CD4-positive, alpha-beta T cell treated with Interleukin-6 at 100 ng/mL for 8 hours (primary cell): ENCODE measurements at places on chromosomes 6 and 20.
A peak's percentile ranks its signal among the peaks of the same experiment; 100 is the strongest.

DNA sequence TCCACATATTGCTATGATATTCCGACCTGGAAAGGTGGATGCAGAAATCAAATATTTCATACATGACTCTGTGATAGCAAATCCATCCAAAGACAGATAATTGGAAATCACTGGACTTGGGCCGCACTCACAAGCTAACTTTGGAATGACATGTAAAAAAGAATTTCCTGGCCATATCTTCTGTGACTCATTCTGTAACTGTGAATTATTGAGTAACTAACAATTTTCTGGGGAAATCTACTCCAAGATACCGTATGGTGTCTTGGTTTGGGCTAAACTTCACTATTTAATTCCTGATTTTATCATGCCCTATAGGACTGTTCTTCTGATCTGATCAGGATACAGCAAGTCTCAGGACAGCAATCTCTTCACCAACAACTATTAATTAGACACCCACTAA is 92.7 kb upstream of the LY86 start:
- DNase-seq = no peak

DNA sequence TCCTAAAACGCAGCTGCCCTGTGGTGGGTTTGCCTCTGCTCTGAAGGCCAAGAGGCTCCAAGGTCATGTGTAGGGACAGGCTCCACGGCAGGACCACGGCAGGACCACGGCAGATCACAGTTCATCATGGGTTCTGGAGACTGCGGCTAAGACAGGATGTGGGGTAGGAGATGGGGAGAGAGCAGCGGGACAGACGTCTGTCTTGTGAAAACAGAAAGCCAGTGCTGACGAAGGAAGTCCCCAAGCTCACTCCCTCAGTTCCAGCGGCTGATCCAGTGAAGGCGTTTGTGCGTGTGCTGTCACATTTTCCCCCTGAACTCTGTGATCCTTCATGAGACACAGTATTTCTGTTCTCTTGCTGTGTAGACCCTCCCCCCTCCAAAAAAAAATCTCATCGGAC is 67.9 kb upstream of the PTGIS start:
- DNase-seq = no peak

GRCh38 chr6:122651604-122652003 is 41.4 kb downstream of the PKIB start:
- DNase-seq = no peak

GRCh38 chr6:154528310-154528915 is 17.9 kb upstream of the CNKSR3 start:
- no peak for DNase-seq

- no peak for DNase-seq
Measured at GRCh38 chr6:36142971-36143838, 12.9 kb downstream of the MAPK13 start.

GRCh38 chr6:166584853-166585429 is 1.5 kb downstream of the RAMACL start:
- DNase-seq = no peak

GRCh38 chr6:45651301-45651700 is 273.6 kb upstream of the SUPT3H start:
- no peak for DNase-seq

- DNase-seq = peak; percentile 55
Measured at GRCh38 chr6:104525677-104526322, 333.9 kb downstream of the HACE1 start.

- DNase-seq = no peak
Measured at GRCh38 chr6:153043719-153044118, 41.2 kb upstream of the MTRF1L start.

- DNase-seq = no peak
Measured at GRCh38 chr6:112591329-112591728, 244.2 kb downstream of the RFPL4B start.

- no peak for DNase-seq
Measured at GRCh38 chr6:132490024-132490423, 22.9 kb downstream of the STX7 start.

GRCh38 chr6:157665180-157665579 is 157.9 kb upstream of the SNX9 start:
- DNase-seq = no peak

GRCh38 chr6:131744432-131745287 is 33.8 kb upstream of the CTAGE9 start:
- no peak for DNase-seq

- DNase-seq = peak; percentile 61
Measured at GRCh38 chr6:28586962-28587745, 61.5 kb downstream of the GPX5 start.

DNA sequence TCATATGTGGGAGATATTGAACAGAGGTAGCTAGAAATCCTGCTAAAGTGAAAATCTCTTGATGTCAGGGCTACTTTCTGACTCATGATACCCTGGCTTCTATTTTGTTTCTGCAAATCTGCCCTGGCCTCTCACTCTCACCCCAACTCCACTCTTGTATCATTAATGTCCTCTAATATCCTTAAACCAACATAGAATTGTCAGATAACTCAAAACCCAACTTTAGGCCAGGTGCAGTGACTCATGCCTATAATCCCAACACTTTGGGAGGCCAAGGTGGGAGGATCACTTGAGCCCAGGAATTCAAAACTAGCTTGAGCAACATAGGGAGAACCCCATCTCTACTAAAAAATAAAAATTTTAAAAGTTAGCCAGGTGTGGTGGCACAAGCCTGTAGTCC is 33.8 kb upstream of the OSTM1 start:
- no peak for DNase-seq

DNA sequence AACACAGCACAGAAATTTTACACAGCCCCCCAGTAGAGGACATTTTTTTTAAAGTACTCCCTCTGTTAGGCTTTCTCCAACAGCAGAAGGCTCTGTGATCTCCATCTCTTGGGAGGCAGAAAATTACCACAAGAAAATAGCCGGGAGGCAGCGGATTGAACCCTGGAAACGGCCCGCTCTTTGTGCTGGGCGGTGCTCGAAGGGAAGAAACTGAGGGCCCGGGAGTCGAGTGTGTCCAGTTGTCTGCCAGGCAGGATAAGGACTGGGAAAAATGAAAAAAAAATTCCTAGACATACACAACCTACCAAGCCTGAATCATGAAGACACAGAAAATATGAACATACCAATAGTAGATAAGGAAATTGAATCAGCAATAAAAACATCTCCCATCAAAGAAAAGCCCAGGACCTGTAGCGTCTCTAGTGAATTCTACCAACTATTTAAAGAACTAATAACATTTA is 31.5 kb downstream of the POM121L2 start:
- DNase-seq = no peak

GRCh38 chr6:68126089-68126749 is 508.9 kb upstream of the ADGRB3 start:
- DNase-seq = no peak

DNA sequence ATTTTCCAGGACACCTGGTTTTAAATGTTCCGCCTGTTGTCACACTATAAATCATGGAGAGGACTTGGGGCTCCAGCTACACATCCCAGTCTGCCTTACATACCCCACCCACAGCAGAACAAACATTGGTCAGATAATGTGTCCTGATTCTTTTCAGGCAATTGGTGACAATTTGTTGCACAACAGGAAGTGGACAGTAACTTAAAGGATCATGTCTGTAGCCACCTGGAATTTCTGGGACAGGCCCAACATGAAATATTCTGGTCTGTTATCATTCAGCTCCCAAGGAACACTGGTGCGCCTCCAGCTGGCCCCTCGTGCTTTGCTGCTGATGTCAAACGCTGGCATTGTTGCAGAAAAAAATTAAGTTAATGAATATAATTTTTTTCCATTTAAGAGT is 117.2 kb downstream of the SOBP start:
- DNase-seq = no peak

- DNase-seq = no peak
Measured at GRCh38 chr6:107217248-107217647, 101.9 kb upstream of the BEND3 start.

GRCh38 chr6:147633191-147633590 is 124.7 kb downstream of the SAMD5 start:
- DNase-seq = no peak
